NCI-H146 (cell line): ENCODE measurements at places on chromosomes 7 and 10.
A peak's percentile ranks its signal among the peaks of the same experiment; 100 is the strongest.

GRCh38 chr10:36712695-36713094 lies 412.7 kb upstream of the ANKRD30A start:
- no peak for DNase-seq

DNA sequence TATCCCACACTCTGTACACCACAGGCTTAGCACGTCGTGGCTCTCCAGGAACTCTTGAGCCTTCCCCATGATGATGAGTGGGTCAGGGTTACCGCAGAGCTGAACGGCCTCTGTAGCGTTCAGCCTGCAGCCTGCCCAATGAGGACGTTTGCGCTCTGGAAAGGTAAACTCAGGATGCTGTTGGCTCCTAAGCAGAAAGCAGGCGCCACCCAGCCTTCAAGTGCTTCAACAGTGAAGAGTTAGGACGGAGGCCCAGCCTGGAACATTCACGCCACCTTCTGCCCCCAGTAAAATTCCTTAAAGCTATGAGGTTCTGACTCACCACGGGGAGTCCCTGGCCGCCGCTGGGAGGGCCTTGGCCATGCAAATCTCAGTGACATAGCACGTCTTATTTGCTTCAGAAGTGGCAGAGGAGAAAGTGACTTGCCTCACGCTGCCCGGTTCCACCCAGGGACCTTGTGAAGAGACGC lies 161.5 kb upstream of the SH2B2 start:
- DNase-seq: no peak

GRCh38 chr7:43118313-43118712 lies 5.9 kb downstream of the HECW1 start:
- no peak for DNase-seq

- DNase-seq: no peak
These were observed 314.6 kb downstream of the FRMD4A start for GRCh38 chr10:14016011-14016536.

GRCh38 chr7:3767917-3768777 lies 467.1 kb downstream of the SDK1 start:
- no peak for DNase-seq

- no peak for DNase-seq
These were observed 116.4 kb upstream of the KLF6 start for GRCh38 chr10:3901370-3901769.

DNA sequence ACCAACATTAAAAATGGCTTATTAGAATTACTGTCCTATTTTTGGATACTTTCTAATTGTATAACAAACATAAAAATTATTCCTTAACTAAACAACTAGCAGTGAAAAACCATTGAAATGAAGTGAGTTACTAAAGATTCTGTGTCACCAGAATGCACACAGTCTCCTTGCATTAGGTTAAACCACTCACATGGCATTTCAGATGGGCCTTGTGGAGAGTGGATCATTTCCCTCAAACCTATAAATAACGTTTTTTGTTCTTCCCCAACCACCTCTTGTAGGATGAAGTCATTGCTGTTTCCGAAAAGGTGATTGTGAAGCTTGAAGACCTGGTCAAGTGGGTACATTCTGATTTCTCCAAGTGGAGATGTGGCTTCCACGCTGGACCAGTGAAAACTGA lies 38.4 kb downstream of the ARID5B start:
- DNase-seq: no peak

DNA sequence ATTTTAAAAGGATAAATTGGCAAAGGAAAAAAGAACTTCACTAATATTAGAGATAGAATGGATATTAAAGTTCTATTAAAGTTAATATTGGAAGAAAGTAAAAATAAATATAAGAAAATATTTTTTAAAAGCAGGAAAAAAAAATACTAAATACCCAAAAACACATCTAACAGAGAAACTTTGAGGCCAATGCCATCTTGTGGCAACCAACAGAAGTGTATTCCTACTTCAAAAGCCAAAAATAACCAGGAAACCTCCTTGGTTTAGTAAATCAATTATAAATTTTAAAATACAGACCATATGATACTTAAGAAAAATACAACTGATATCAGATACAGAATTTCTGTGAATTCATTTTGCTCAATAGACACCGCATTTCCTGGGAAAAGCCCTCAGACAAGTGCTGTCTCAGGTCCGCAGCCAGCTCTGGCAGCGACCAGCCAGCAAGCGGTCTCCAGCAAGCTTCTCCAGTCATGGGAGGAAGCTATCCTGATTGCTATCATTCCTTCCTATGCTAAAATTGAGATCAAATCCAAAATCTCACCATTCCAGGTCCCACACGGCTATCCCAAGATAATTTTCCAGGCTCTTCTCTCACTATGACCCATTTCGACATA lies 65.3 kb downstream of the LMBR1 start:
- DNase-seq: no peak

DNA sequence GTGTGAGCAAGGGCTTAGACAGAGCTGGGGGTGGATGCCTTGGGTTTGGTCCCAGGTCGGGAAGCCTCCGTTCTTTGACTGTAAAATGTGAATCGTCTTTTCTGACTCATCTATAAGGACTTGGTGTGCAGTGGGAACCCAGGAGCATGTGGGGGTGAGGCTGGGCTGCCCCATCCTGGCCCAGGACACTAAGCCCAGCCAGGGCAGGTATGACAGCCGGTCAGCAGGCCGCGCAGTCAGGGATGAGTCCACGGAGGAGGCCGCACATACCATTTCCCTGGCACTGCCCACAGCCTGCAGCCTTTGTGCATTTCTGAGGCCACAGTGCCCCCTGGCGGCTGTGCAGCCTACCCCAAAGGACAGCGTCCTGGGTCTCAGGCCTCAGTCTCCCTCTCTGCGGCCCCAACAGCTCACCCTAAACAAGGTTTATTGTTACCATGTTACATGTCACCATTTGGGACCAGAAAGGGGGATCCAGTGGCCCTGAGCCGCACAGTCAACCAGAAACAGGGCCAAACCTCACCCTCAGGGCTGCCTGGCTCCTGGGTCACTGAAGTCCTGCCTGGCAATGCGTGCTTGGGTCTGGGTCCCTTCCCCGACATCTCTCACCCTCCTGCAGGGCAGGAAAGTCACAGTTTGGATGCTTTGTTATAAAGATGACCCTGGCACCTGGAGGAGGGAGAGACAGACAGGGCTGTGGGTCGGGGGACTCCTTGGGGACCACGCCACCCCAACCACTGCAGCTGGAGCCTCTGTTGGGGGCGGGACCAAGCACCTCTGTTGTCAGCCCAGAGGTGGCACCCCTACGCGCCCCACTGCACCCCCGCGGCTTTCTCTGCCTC lies 14.4 kb upstream of the SH2B2 start:
- peak; percentile 62 for DNase-seq

DNA sequence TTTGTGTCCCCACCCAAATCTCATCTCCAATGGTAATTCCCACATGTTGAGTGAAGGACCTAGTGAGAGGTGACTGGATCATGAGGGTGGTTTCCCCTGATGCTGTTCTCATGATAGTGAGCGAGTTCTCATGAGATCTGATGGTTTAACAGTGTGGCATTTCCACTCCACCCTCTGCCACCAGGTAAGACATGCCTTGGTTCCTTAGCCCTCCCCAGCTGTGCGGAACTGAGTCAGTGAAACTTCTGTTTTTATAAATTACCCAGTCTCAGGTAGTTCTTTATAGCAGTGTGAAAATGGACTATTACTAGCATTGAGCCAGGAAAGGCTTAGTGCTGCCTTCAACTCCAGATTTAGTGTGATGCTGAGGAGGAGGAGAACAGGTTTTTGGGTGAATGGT lies 222.2 kb downstream of the ADRA2A start:
- DNase-seq: no peak
